ENCODE measurements at places on chromosomes 7 and 10.

GRCh38 chr7:37131855-37132254 lies 316.8 kb downstream of the ELMO1 start:
- DNase-seq, result no peak

DNA sequence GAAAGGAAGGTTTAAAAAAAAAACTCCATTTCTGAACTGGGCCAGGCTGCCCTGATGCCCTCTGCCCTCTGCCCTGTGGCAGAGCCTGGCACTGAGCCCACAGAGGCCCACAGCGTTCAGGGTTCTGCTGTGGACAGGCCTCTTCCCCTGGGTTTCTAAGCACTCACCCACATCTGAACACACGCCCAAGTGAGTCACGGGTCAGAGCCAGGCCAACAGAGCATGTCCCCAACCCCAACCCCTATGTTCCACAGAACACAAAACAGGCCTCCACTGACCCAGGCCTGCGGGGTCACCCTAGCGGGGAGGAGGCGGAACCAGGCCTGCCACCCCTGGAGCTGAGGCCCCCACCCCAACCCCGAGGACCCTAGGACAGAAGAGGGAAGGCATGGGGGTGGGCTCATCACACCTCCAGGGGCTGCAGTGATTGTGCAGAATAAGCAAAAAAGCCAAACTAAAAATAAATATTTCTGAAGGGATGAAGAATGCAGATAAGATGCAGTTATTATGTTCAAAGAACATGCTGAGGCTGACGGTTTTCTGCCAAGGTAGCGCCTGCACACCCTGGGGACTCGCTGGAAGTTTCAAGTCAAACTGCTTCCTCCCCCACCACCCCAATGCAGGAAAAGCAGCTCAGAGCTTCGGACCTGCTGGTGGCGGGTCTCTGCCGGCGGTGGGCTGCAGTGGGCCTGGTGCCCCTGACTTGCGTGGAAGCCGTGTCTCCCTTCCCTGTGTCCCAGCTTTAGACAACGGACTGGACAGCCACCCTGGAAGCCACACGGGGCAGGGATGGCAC lies 5.4 kb downstream of the WDR86 start:
- DNase-seq, result no peak

- DNase-seq, result no peak
Observed at GRCh38 chr7:121544726-121545125, 148.6 kb upstream of the FAM3C start.

DNA sequence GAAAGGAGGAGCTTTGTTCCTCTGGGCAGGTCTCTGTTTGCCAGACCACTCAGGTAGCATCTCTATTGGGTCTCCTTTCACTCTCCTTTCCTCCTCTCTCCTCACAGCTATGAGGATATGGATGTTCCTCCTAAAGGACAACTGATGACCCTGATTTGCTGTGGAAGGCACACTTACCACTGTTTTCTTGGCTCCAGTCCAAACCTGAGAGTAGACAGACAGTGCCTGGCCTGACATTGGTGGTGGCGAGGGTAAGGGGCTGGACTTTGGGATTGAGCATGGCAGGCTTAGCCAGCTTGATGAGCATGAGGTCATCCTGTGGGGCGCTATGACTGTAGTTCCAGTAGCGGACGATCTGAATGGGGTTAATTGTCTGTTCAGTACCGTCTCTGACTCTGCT lies 3.6 kb downstream of the PRSS37 start:
- DNase-seq, result no peak

DNA sequence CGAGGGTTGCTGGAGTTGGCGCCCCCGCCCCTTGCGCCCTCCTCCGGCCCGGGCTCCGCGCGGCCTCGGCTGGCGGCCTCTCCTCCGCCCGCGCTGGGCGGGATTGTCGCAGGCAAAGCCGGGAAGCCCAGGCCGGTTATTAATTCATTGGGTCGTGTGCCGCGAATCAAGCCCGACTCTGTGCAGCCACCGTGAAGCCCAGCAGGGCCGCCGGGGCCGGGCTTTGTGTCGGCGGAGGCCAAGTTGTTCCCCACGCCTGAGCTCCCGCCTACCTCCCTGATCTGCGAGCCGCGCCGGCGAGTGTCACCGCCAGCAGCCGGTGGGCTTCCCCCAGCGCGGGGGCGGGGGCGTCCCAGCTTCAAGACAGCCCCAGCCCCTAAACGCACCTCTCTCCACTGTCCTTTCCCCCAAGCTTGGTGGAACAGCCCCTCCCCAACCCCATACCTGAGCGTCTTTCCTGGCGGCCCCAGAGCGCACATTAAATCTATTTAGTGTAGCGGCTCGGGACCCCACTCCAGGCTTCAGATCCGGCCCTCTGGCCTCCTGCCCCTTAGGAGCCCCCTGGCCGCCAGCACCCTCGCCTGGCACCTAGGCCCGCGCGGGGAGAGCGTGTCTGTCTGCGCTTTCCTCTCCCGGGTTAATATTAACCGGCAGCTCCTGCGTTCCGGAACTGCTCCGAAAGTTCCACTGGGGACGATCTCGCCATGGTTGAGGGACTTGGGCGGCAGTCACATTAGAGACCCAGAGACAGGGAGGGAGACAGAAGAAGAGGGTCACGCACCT lies 3.5 kb downstream of the SHH start:
- DNase-seq, result no peak

DNA sequence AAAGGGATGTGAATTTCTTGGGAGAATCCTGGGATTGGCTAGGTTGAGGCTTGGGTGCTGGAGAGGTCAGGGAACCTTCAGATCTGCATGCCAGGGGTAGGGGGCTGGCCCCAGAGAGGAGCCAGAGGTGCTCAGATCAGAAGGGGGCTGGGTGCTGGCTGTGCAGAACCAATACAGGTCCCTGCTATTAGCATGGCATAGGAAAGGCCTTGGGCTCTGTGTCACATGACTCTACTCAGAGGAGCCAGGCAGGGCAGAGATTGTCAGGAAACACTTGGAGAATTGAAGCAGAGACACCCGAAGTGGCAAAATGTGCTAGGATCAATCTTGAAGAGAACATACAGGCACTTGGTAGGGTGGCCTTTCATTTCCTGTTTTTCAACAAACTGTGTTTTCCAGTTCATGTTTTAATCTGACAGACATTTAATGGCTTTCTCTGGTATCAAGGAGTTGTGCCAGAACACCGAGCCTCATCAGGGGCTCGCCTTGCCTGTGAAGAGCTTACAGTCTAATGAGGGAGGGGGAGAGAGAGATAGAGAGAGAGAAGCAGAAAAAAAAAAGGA lies 498.9 kb downstream of the RPS24 start:
- no peak for DNase-seq

DNA sequence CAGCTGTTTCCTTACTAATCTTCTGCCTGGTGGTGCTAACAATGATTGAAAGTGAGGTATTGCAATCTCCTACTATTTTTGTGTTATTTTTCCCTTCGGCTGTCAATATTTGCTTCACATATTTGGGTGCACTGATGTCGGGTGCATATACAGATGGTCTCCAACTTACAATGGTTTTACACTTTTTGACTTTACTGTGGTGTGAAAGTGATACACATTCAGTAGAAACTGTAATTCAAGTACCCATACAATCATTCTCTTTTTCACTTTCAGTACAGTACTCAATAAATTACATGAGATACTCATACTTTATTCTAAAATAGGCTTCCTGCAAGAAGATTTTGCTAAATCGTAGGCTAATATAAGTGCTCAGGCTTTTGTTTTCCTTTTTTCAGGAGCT lies 73.2 kb downstream of the RNF216 start:
- no peak for DNase-seq

- no peak for DNase-seq
Observed at GRCh38 chr10:8235253-8236027, 181.0 kb downstream of the GATA3 start.

DNA sequence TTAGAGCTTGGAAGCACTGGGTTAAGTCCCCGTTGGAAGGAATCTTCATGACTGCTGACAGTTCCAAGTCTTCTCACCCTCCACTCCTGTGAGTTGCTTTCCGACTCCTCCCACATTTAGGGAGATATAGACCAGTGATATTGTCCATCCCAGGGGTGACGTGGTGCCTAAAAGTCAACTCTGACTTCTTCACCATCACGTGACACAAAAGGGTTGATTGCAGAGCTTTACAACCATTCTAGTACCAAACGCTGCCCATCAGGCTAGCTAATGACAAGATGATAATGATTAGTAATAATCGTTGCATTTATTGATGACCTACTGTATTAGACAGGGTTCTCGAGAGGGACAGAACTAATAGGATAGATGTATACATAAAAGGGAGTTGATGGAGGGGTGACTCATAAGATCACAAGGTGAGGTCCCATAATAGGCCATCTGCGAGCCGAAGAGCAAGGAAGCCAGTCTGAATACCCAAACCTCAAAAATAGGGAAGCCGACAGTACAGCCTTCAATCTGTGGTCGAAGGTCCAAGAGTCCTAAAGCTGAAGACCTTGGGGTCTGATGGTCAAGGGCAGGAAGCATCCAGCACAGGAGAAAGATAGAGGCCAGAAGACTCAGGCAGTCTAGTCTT lies 85.3 kb upstream of the CARD11 start:
- no peak for DNase-seq

DNA sequence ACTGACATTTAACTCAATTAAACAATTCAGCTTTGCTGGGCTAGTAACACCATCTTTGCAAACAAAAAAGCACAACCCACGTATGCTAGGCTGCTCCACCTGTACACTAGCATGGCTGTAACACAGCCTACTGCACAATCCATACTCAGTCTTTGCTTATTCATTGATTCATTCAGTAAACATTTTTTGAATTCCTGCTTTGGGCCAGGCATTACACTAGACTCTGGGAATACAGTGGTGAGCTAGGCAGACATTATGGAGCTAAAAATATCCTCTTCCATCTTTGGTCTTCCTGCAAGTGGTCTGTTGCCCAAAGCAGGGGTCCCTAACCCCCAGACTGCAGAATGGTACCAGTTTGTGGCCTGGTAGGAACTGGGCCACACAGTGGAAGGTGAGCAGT lies 9.9 kb downstream of the CNNM1 start:
- no peak for DNase-seq
